ENCODE measurements at places on chromosomes 11 and 22. TPM values are rescaled to one million over a fixed set of nuclear protein-coding genes. Genes with fewer than 3 reads are reported as not detected.

Gene ALDH3B1
- total RNA-seq = 0.61 TPM

DNA sequence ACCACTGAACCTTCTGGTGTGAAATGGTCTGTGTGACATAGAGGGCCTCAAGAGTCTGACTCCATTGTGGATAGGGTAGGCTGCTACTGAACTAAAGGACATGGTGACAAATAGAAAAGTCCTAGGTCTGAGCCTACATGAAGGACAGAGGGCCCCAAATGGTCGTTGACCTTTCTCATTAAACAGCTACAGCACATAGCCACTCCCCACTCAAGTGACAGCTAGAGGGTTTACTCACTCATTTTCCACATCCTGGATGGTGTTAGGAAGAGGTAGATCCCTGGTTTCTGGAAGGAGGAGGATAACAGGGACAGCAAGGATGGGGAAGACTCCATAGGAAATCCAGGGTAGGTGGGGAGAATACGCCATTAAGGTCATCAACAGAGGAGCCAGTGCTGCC is 63.3 kb downstream of the SLC22A24 start:
- H3K27ac ChIP-seq = no peak overlapping the region
- peaks cover 21% of the 10 kb centered on the region for H3K27me3 ChIP-seq
- H3K4me3 ChIP-seq = no peak overlapping the region
- no peak for DNase-seq

- H3K27me3 ChIP-seq = peaks cover 69% of the 10 kb centered on the region
- no peak overlapping the region for H3K27ac ChIP-seq
Measured at GRCh38 chr11:72672597-72673238, 1.5 kb downstream of the PDE2A start.

GRCh38 chr11:15202626-15203025 is 87.9 kb downstream of the INSC start:
- no peaks in the 10 kb centered on the region for H3K4me1 ChIP-seq
- H3K27me3 ChIP-seq = peaks cover 11% of the 10 kb centered on the region
- no peak overlapping the region for H3K27ac ChIP-seq
- no peak overlapping the region for H3K4me3 ChIP-seq
- DNase-seq = no peak
